ENCODE measurements at places on chromosomes 6 and 20.
A peak's percentile ranks its signal among the peaks of the same experiment; 100 is the strongest.

GRCh38 chr6:135084001-135084915 is 29.6 kb upstream of the HBS1L start:
- no peak for DNase-seq

GRCh38 chr6:117449549-117450439 is 24.1 kb upstream of the ROS1 start:
- DNase-seq = peak; percentile 56

GRCh38 chr6:82270881-82271635 is 23.5 kb upstream of the IBTK start:
- DNase-seq = peak; percentile 40

GRCh38 chr6:133697666-133698065 is 191.2 kb upstream of the TCF21 start:
- DNase-seq = no peak

DNA sequence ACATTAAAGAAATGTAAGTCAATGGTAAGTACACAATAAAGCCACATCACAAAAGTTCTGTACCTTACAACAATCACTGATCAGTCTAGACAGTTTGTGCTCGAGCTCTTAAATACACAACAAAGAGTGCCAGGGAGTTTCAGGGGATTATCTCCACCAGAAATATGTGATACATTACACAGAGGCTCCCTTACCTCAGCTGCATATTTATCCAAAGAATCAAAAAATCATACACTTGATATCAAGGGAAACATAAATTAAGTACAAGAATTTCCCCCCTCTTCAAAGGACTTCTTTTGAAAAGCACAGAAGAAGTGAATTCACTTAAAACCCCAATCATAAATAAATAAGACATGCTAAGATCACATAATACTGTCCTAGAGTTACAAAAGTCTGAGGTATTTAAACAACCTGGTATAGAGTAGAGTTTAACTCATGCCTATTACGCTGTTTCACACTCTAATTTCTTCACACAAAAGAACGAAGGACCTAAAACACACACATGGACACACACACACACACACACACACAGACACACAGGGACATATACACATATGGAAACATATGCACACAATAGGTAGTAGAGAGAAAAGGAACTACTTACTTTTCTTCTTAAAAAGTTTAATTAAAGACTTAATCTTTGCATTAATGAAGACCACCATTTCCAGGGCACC is 528 bp downstream of the NHSL1 start:
- no peak for DNase-seq

- no peak for DNase-seq
Measured at GRCh38 chr6:133245422-133245903, 4.3 kb downstream of the EYA4 start.

DNA sequence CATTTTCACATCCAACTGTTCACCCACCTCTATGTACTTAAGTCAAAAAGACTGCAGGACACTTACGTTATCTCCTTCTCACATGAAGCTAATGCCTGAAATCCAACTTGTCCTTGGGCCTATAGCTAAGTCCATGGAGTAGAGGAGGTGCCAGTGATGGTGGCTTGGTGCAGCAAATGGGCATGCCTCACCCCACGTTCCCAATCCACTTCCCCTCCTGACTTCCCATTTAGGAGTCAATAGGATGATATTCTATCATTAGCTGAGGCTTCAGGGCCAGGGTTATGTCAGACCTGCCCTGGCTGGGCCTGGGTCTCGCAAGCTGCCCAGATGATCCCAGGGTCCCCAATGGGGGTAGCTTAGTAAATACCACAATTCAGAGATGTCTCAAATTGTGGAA is 410.4 kb downstream of the MAFB start:
- DNase-seq = no peak

GRCh38 chr20:48019940-48020339 is 234.7 kb upstream of the SULF2 start:
- DNase-seq = no peak

DNA sequence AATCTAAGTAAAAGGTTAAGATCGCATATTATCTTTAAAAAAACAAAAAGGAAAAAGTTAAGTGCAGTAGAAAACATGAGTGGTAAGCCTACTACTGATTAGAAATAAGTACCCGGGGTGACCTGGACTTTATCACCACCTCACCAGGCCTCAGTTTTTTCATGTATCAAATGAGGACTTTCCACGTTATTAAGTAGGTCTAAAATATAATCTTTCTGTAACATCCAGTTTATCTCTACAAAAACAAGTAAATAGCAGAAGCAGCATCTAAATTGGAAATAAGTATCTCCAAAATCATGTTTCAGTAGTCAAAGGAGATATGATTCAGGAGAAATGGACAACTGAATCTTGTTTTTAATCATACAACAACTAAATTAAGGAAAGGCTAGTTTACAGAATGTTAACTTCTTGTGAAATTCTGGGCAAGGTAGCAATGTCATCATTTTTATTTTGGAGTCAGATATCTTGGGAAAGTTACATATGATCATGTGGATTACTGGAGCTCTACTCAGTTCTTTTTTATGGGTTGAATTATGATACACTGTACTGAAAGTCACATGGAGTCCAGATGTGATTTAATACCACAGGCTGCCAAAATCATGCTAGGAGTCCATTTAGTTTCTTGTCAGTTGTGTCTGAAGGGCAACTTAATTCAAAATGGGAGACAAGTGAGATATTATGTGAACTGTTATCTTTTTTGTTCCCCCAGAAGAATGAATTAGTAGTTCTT is 114.7 kb upstream of the PRL start:
- DNase-seq = no peak

GRCh38 chr6:15473741-15474161 is 189.1 kb downstream of the DTNBP1 start:
- DNase-seq = no peak
